ENCODE measurements at places on chromosomes 1 and 21.

DNA sequence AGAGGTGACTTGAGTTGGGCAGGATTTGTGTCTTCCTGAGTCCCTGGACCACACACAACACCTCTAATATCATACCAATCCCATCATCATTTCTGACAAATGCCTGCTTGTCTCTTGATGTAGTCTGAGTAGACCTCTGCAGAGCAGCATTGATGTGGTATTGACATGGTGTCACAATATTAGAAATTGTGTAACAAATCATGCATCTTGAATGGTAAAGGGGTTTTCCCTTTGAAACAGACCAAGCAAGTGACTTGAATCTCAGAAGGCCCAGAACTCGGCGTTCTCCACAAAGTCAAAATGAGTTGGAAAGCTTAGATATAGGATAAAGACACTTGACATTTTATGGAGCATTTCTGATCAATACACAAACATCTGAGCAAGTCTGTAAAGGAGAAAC, 72.7 kb upstream of the KIRREL1 start:
- no peak for DNase-seq

- DNase-seq, result no peak
Measured at GRCh38 chr21:43190544-43190943, 21.7 kb downstream of the CRYAA start.

DNA sequence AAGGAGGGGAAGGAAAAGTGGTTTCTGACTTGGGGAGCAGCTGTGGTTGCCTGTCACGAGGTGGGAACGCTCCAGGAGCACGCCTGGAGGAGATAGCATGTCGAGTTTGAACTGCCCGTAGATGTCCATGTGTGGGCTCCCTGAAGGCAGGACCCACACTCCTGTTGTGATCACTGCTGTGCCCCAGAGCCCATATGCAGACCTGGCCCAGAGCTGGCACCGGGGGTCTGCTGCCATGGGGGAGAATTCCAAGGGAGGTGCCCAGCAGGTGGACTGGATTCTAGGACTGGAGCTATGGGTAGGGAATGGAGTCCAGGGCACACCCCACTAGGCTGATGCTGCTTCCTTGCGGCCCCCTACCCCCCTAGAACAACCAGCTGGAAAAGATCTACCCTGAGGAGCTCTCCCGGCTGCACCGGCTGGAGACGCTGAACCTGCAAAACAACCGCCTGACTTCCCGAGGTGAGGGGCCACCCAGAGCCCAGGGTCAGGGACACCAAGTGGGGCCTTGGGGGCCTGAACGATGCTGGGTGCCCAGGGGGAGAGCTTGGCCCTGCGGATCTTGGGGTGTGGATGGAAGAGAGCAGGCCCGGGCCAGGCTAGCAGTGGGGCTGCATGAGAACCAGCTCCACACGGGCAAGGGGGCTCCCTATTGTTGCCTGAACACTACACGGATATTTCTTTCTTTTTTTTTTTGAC, 9.3 kb downstream of the PODN start:
- DNase-seq, result no peak

GRCh38 chr1:26345718-26346117, 8.2 kb downstream of the CRYBG2 start:
- no peak for DNase-seq

GRCh38 chr1:20847611-20848080, 60.5 kb upstream of the HP1BP3 start:
- no peak for DNase-seq

- DNase-seq, result no peak
Measured at GRCh38 chr1:79441238-79441637, 434.7 kb upstream of the ADGRL4 start.

Data from AG10803 (cell line).